ENCODE measurements at places on chromosomes 7 and 10.

- no peak for DNase-seq
Observed at GRCh38 chr10:8061274-8062211, 7.1 kb downstream of the GATA3 start.

- no peak for DNase-seq
Observed at GRCh38 chr10:98168766-98169165, 34.3 kb downstream of the R3HCC1L start.

- no peak for DNase-seq
Observed at GRCh38 chr7:77258014-77258413, 58.4 kb upstream of the FGL2 start.

DNA sequence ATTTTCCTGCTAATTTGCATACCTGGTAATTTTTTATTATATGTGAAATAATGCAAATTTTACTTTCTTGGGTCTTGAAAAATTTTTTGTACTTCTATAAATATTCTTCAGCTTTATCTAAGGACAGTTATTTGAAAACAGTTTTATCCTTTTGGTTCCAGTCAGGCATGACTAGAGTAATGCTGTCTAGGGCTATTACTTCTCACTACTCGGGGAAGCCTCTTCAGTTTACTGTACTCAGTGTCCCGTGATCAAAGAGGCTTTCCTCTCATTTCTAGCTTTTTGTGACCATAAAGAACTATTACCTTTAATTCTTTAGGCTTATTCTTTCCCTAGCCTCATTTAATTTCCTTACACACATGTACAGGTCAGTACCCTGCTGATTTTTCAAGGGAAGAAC is 153.8 kb upstream of the HDAC9 start:
- DNase-seq = no peak

DNA sequence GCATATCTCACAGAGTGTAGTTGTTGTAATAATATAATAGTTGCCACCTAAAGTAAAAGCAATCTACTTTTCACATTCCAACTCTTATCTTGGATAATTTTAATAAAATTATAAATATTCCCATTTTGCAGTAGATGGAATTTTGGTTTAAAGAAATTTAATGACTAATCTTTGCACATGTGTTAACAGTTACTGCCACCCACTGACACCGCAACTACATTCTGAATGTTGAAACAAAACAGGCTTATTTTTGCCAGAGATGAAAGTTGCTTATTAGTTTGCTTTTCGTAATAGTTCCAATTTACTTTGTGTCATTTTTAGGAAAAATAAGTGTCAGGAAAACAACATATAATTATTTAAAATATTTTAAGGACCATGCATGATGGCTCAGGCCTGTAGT is 557.5 kb upstream of the PCDH15 start:
- no peak for DNase-seq

DNA sequence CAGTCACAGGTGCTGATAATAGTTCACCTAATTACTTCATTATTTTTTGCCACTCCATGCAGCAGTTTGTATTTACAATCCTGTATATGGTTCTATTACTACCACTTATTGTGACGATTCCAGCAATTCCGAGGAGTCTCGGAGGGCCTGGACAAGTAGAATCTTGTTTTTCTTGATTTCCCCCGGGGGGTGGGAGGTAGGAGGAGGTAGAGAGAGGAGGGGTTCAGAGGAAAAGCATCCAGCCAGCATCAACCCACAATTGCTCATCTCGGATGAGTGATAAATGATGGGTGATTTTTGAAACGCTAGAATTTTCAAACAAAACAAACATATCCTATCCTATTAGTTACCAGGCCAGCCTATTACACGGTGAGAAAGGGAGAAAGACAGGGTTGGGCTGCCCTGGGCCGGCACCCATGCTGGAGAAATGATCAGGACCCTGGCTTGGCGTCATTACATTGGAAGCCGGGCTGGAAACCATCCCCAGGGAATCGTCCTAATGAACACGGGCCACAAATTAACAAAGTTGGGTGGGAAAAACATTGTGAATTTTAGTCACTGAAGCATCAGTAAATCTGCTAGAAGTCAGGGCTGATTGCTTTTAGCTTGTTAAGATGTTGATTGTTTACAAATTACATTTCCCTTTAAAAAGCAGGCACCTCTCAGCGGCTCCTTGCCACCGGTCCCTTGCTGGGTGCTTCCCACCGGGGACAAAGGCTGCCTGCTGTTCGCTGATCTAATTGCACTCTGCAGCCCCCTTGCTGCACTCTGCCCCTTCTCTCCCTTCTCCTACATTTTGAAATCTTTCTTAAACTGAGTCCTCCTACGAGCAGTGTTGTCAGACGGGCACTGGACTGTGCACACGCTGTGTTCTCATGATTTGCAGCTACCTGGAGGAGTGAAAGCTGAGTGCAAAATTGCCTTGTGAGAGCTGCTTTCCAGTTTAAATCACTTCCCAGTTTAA is 95.5 kb downstream of the FAM204A start:
- DNase-seq = no peak

DNA sequence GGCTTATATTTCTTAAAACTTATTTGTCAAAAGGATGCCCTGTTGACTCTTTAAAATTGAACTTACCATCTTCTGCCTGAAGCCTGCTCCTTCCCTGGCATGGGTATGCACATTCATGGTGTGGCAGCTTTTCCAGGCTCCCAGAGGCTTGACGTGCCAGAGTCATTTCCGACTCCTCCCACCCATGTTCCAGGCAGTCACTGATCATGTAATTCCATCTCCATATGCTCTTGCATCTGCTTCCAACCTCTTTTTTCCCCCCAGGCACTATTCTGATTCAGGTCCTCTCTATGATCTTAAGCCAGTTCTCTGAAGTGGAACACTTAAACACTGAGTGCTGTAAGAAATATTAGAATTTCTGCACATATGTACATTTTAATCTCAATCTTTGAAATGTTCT is 82.2 kb downstream of the CFAP58 start:
- no peak for DNase-seq

DNA sequence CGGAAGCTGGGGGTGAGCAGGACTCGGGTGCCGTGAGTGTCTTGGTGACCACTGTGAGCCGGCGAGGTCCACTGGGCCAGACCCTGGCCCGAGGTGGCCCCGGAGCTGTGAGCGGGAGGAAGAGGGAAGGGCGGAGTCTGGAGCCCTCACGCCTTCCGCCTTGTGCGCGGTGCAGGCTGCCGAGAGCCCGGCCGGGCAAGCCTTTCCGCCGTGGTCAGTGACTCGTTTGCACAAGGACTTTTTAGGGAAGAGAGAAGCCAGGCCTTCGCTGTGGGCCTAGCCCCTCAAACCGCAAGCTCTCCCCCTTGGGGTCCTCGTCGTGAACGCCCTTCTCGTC is 40.9 kb upstream of the ZNF32 start:
- no peak for DNase-seq

GRCh38 chr7:46360296-46360695 is 439.2 kb upstream of the IGFBP3 start:
- DNase-seq = no peak

DNA sequence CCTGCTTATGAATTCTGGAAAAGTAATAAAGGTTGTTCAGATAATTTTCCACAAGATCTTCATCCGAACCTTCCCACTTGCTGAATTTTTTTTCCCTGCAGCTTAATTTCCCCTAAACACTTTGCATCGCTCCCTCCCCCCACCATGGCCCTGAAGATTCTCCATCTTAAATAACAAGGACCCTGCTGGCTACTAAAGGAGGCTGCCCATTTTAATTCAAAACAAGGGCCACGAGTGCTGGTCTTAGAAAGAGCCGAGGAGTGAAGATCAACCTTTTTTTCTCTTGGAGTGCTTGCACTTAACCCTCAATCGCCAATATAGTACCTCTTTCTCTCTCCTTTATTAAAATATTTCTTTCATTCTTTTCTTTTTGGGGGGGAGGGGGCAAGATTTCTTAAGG is 9.2 kb upstream of the SP8 start:
- no peak for DNase-seq

- no peak for DNase-seq
Observed at GRCh38 chr10:109156396-109156795, 766.9 kb downstream of the XPNPEP1 start.

DNA sequence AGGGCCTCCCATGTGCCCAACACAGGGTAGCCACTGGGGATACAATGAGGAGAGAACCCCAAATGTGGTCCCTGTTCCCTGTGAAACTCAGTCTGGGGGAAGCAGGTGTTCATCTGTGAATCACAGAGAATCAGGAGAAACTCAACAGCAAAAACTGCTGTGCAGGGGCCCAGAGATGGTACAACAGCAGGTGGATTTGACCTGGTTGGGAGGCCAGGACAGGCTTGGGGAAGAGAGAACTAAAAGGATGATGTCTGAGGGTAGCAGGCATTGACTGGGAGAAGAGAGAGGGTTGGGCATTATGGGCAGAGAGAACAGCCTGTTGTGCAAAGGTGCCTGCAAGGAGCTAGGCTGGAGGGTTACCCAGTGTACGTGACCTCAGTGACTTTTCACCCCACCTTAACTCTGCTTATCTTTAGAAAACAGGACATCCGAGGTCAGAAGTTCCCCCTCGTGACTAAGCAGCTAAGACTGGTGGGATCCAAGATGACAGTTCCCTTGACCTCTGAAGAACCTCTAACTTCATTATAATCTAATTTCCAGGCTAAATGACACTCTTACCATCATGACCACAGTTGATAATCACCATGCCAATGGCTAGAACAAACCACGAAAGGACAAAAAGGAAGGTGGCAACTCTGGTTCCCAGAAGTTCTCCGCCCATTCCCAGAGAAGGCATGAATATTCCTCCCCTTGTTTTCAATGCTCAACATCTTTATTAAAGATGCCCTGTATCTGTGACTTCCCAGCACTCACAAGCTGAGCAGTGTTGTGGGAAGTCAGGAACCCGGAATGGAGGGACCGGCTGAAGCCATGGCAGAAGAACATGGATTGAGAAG is 5.1 kb upstream of the ADAMTS14 start:
- no peak for DNase-seq

DNA sequence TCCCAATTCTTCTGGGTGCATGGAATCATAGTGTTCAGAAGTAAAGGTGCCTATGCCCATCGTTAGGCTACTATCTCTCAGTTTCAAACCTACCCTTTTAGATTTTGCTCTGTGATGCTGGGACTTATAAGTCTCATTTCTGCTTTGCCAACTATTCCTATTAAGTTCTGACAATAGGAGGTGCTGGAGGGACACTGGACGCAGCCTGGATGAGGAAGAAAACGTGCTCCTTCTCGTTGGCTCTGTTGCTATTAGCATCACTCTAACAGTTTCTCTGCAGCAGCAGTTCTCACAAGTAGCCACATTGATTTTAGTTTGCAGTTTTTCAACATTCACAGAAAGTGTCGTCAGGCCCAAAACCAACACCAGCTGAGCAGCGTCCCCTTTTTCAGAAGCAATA is 72.4 kb downstream of the ABCC2 start:
- DNase-seq = no peak
